Inflammatory macrophage treated with lipopolysaccharide for 1 hour (primary cell): ENCODE measurements at places on chromosomes 5 and 9.

- no peak for DNase-seq
Measured at GRCh38 chr5:108386345-108387061, 4.6 kb upstream of the FBXL17 start.

- DNase-seq, result peak; percentile 58
Measured at GRCh38 chr5:178453224-178453623, 137.0 kb downstream of the COL23A1 start.

GRCh38 chr5:172223901-172224873 lies 30.2 kb downstream of the EFCAB9 start:
- DNase-seq, result no peak

DNA sequence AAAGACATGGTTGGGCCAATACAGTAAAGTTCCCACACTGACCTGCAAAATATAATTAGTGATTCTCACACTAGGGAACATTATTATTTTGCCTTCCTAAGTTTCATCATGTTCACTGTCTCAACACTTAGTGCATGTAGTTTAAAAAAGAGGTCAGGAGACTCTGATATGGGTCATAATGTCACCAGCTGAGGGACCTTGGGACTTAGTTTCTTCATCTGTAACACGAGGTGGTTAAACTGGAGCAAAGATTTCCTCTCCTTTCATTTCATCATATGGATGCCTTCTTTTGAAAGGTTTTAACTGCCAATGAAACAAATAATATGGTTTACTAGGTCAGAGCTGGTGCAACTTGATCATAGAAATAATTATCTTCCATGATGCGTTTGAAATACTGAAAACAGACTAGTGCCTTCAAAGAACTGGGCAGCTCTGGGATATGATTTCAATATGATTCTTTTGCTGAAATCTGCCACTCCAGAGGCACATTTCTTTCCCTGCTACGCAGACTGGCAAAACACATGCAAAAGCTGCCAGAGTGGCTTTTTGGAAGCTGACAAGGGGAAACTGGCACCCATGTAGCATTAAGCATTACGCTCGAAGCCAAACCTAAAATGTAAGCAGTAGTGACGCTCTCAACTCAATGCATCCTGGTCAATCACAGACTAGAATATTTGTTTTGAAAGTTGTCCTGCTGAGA lies 20.8 kb downstream of the RETREG1 start:
- no peak for DNase-seq

DNA sequence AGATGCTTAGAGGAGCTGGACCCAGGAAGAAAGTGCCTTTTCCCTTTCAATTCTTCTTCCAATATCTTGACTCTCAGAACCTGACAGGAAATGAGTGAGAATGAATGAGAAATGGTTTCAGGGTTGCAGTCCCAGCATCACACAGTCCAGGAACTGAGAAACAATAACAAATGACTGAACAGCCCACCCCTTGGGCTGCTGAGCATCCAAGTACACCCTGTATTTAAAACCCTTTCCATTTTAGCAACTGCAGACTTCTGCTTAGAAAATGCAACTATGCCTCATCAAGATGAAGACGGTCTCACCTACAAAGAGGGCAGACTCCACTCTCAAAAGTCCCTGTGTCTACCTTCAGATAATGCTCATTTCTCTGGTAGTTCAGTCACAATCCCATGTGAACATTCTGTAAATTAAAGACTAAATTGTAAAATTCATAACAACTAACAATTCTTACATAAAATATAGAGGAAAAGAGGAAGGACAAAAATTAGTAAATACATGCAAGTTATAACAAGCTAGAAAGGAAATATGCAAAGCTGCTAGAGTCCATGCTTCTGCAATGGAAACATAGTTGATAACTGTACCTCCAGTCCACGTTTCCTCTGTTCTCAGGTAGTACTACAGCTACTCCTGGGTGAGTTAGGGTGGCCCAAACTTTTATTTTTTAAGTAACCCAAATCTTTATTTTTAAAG lies 316.5 kb downstream of the ICE1 start:
- DNase-seq, result no peak
